Cardiac septum (tissue), 1 donor: ENCODE measurements at places on chromosomes 5 and 9. TPM values are rescaled to one million over a fixed set of nuclear protein-coding genes. Genes with fewer than 3 reads are reported as not detected.

GRCh38 chr5:157533011-157533481, 42.5 kb downstream of the ADAM19 start:
- no peak for DNase-seq

DNA sequence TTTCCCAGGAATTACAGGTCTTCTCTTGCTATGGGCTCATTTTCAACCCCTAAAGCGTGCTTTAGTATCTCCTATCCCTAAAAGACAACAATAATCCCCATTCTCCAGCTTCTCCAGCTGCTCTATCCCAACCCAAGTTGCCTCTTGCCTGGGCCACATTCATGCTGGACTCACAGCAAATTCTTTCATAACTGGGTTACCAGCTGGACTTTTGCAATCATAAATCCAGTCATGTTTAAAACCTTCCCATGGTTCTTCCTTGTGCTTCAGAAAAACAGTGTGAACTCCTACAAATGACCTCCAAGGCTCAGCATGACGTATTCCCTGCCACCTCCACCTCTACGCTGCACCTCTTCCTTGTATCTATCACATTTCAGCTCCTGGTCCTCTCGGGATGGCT, 346.9 kb downstream of the GADD45G start:
- DNase-seq, result no peak

DNA sequence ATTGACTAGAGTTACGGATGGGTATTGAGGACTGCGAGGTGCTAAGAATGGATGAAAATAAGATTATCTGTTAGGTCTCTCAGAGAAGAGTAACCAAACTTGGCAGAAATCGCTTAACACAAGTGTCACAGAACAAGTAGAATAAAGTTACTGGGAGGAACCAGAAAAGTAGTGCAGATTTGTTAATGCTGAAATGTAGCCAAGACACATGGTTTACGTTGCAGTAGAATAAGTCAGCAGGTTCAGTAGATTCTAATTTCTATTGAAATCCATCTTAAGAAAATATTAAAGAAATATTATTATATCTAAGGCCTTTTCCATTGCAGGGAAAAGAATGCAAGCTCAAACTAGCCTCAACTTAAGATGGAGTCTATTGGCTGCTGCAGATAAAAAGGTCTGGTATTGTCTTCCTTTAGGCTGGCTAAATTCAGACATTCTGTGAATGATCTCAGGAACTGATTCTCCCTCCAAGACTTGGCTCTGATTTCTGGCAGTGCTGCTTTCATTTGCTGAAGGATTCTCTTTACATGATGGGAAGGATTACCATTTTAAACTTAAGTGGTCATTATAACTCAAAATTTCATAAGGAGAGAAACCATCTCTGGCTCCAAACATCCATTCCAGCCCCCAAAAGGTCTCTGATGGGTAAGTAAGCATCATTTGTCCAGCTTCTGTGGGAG, 314.9 kb downstream of the MARCHF11 start:
- no peak for DNase-seq

DNA sequence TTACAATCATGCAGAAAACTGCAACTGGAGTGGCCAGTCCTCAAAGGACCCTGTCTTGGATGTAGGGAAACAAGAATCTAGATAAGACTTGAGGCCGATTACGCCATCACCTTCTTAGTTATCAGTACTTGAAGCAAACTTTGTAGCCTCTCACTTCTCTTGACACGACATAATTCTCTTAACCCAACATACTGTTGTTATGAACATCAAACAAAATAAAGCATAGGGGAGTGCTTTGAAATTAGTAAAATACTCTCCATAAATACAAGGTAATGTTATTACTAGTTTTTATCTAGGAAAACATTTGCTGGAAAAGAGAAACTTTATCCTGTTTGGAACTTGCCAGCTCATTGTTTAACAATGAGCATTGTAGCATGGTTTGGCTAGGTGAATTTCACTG, 574.9 kb upstream of the DMAC1 start:
- DNase-seq, result no peak

C7 gene
- total RNA-seq, result 84.1 TPM

OR2K2 gene
- total RNA-seq, result not detected

DNA sequence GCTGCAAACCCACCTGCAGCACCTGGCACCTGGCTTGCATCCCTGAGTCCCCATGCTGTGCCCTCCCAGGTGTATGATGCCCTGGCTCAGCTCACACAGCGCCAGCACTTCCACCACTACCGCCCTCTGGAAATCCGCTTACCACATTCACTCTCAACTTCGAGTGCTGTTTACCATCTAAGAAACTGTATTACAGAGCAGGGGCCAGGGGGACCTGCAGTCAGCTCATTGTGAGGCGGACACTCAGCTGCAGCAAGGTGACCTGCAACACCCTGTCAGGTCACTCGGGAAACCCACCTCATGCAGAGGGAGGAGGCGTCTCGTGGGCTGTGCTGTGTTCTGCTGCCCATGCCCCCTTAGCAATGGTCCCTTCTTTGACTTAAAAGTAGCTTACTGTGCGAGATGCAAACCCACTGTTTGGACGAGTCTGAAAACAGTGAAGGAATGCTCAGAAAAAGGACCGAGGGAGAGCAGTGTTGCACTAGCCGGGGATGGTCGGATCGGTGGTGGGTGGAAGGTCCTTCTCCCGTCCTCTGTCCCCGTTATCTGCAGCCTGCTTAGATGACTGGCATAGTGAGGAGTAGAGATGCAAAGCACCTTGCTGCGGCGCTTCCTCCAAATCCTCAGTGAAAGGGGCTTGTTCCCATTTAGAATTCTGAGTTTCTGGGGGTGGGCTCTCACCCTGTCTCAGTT, 55.2 kb upstream of the CTSL start:
- DNase-seq, result no peak

DNA sequence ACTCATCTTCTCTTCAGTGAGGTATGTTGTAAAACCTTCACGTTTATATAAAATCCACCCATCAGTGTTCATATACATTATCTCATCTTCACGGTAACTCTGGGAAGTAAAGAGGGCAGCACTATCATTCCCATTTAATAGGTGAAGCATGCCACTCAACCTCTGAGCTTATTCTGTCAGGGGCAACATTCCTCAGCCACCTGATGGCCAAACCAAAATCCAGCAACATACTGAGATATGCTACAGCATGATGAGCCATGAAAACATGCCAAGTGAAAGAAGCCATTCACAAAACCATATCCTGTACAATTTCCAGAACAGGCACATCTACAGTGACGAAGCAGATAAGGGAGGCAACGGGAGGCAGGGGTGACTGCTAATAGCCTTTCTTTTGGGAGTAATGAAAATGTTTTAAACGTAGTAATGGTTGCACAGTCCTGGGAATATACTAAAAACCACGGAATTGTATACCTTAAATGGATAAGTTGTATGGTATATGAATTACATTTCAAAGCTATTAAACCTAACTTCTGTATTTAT, 167.4 kb downstream of the TSSK1B start:
- DNase-seq, result no peak

- DNase-seq, result no peak
Observed at GRCh38 chr5:30099634-30100033, 1093.9 kb upstream of the CDH6 start.

DNA sequence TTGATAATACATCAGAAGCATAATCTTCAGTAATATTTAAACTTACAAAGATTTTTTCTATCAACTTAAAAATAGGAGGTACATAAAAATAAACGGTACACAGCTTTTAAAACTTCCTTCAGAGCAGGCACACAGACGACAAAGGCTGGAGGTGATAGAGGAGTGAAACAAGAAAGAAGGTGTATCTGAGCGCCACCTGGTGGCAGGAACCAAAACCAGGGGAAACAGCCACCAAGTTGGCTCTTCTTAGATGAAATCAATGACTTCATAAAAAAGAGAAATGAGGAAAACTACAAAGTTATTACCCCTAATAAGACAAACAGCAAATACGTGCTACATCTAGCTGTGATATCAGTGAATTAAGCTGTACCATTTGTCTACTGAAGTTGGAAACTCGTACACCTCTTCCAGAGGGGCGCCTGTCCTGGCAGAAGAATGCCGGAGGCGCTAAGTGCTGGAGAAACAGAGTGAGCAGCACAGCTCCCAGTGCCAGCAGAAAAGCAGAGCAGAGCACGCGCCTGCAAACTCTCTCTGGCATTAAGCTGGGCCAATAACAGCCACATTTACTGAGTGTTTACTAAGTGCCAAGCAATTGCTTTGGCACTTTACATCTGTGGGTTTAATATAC, 85.9 kb downstream of the SETX start:
- no peak for DNase-seq

RECK gene
- total RNA-seq, result 5.8 TPM

- DNase-seq, result no peak
Observed at GRCh38 chr9:78026947-78027346, 4.7 kb downstream of the GNAQ start.

DNA sequence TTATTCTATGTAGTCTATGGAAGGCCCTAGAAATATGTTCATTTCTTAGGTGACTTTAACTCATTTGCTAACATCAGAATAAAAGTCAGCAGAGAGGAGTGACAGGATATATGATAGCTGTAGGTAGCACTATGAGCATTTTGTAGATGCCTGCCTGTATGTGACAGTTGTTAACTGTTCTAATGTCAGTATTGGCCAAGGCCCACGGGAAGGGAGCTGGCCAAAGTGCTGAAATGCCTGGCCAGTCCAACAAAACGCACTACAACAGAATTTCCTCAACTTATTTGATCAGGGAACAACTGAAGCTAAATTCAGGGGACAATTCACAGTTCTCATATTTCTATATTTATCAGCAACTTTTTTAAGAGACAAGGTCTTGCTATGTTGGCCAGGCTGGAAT, 20.8 kb downstream of the SV2C start:
- no peak for DNase-seq

DNA sequence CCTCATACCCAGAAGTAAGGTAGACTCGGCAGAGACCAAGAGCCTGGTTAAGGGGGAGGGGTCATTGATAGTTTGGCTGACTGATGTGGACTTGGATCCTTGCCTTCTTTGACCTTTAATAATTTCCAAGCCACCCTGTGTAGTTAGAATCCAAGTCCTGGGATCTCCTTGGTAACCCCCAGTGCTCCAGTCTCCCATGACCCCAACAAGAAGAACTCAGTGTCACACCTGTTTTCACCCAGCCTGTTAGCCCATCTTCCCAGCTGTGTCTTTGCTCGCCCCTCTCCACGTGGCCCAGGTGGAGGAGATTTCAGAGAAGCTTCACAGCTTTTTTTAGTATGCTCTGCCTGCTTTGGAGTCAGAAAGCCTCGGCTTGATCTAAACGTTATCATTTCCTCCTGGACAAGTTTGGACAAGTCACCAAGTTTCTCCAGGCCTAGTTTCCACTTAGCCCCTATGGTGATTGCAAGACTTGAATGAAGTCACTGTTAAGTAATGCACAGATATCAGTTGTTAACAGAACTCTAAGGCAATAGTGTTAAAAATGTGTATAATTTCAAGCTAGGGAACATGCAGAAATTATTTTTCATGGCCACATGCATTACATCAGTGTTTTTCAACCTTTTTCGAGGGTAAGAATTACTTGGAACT, 170.0 kb downstream of the TMEM38B start:
- no peak for DNase-seq

FRMPD1 gene
- 0.27 TPM for total RNA-seq

DNA sequence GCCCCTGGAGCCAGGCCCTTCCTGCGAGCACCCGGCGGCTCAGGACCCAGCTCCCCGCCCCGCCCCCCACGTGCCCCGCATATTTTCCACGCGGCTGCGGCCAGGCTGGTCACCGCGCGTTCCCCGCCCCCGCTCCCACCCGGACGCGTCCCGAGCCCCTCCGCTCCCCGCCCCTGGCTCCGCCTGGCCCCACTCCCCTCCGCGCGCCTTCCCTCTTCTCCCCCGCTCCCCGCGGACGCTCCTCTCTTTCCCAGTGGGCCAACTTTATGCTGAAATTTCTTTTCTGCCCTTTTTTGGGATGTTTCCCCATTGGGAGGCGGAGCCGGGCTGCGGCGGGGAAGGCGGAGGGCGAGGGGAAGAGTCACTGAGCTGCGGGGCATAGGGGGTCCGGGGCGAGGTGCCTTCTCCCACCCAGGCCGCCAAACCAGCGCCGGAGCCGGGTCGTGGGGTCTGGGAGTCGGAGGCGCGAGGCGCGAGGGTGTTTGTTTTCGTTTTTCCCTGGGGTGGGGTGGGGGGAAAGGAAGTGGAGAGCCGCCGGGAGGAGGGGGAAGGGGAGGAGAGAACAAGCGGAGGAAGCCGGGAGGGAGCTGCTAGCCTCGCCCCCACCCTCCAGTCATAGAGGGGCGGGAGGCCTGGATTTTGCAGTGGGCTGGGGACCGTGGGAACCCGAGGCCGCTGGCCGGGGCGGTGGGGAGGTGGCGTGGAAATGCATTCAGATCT, 1.0 kb upstream of the TPM2 start:
- peak; percentile 88 for DNase-seq

GRCh38 chr9:85871008-85871407, 69.9 kb upstream of the NAA35 start:
- DNase-seq, result no peak

GRCh38 chr5:160769301-160769700, 82.7 kb downstream of the ATP10B start:
- no peak for DNase-seq

DNA sequence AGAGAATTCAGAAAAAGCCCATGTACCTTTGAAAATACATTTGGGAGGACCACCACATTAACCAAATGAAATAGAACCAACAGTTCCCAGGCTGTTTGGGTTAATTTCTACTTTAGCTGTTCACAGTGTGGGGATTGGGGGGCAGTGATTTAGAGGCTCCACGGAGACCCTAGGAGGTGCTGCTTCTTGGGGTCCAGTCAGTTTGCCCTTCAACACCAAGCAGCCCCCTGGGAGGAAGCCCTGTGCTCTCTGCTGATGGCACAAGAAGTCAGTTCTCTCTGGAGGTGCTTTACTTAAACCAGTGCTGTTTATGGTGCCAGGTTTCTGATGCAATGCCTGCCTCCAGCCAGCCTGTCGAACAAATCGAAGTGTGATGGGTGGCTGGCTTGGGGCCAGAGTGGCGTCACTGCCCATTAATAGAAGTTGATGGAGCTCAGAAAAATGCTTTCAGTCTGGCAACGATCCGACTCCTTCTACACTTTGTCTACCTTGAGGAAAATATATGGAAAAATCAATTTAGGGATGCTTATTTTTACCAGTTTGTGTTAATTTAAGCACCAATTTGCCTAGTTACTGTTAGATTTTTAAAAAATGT, 134.0 kb downstream of the SNX18 start:
- DNase-seq, result peak; percentile 86

DNA sequence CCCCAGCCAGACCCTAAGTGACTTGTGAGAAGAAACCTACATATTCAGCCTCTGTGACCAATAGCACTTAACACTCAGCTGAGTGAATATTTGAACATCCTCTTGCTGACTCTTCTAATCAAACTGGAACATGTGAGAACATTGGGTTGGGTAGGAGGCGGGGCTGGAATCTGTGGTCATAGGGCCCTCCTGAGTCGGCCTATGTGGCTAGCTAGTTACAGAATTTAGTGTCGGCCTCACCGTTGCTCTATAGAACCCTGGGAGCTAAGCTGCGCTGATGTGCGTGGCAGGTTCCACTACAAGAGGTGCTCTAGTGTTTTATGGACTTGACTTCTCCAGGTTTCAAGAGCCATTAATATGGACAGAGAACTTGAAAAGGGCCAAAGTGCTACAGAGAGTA, 138.8 kb downstream of the DROSHA start:
- no peak for DNase-seq

TAS2R1 gene
- total RNA-seq, result not detected

DPYSL3 gene
- total RNA-seq, result 51.1 TPM
